ENCODE measurements at places on chromosomes 2 and 18. TPM values are rescaled to one million over a fixed set of nuclear protein-coding genes. Genes with fewer than 3 reads are reported as not detected.

The SLC9A4 gene
- polyA plus RNA-seq: 0.15 TPM

The RBM44 gene
- 0.35 TPM for polyA plus RNA-seq

The GALR1 gene
- polyA plus RNA-seq: not detected

The PHOSPHO2 gene
- 8.4 TPM for polyA plus RNA-seq

The SLC4A5 gene
- polyA plus RNA-seq: not detected

The CXXC1 gene
- polyA plus RNA-seq: 12.0 TPM

The ANKRD30BL gene
- polyA plus RNA-seq: 0.35 TPM

The PTPRN gene
- 89.5 TPM for polyA plus RNA-seq

The ATP6V1C2 gene
- polyA plus RNA-seq: 0.24 TPM

Measured in Purkinje cell (primary cell).